ENCODE measurements at places on chromosomes 13 and 19. TPM values are rescaled to one million over a fixed set of nuclear protein-coding genes. Genes with fewer than 3 reads are reported as not detected.

DNA sequence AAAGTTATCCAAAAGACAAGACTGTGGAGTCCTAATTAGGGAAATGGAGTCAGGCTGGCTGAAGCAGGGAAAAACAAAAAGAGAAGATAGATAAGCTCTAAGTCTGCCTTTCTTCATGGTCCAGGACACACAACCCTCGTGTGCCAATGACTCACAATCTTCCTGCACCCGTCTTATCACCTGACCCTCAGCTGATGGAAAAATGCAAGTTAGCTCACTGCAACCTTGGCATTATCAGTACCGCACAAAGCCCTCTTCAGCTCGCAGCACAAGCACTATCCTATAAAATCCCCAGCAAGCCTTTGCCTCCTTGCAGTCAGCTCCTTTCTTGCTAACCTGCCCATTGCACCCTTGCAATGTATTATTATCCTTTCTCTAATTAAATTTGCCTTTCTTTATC, 4.3 kb downstream of the OR7A5 start:
- DNase-seq, result peak; percentile 95

GRIK5 gene
- not detected for total RNA-seq

GRCh38 chr19:38028913-38029510, 122.0 kb downstream of the SIPA1L3 start:
- DNase-seq, result no peak

BRCA2 gene
- 11.4 TPM for total RNA-seq

DNA sequence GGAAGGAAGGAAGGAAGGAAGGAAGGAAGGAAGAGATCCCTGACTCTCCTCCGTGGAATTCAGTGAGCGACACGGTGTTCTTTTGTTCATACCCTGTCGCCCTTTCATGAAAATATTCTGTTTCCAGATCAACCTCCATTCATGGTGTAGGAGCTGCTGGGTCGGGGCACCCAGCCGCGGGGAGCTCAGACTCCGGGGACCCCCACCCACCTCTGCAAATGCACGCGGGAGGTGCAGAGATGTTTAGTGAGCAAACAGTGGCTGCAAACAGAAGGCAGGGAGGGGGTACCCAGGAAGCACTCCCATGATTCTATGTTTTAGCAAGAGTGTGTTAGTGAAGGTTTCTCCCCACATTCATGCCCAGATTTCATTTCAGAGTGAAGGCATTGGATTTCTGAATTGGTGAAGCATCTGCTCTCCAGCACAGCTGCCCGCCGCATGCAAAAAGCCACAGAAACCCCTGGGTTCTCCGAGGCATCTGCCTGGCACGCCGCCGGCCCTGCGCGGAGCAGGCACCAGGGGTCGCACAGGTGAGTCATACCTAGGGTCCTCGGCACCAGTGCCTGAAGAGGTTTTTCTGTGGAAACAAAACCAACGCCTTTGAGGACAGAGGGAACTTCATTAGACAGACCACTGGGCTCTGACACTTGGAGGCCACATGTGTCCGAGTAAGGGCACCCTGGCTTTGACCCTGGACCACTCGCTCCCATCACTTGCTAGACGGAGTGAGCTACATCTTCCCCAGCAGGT, 80.6 kb downstream of the ZNF557 start:
- no peak for DNase-seq

DNA sequence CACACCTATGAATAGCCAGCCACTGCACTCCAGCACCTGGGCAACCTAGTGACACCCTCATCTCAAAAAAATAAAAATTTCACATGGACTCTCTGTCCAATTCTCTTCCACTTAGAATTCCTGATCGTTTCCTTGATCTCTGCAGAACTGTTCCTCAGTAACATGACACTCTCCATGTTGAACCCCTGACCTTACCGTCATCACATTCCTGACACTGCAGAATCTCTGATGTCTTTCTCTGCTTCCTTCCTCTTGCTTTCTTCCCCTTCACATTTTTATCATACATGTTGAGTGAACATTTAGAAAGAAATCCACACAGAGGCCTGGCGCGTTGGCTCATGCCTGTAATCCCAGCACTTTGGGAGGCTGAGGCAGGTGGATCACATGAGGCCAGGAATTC, 15.0 kb downstream of the ZNF114 start:
- no peak for DNase-seq

DNA sequence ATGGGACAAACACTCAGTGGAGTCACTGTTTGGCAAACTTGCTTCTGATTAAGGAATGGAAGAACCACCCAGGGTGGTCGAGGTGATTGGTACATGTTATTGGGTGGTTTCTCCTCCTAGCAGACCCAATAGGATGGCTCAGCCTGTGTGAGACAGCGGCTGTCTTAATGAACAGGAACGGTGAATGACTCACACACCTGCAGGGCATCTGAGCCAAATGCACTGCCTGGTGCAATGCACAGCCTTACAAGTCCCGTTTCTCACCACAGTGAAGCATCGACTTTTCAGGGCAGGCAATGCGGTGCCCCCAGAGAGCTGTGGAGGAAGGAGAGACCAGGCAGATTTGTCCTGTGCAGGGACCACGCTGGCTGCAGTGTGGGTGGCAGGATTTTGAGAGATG, 238.5 kb downstream of the FGF9 start:
- DNase-seq, result no peak

GRCh38 chr19:34336781-34337271, 28.2 kb upstream of the GPI start:
- peak; percentile 47 for DNase-seq

DNA sequence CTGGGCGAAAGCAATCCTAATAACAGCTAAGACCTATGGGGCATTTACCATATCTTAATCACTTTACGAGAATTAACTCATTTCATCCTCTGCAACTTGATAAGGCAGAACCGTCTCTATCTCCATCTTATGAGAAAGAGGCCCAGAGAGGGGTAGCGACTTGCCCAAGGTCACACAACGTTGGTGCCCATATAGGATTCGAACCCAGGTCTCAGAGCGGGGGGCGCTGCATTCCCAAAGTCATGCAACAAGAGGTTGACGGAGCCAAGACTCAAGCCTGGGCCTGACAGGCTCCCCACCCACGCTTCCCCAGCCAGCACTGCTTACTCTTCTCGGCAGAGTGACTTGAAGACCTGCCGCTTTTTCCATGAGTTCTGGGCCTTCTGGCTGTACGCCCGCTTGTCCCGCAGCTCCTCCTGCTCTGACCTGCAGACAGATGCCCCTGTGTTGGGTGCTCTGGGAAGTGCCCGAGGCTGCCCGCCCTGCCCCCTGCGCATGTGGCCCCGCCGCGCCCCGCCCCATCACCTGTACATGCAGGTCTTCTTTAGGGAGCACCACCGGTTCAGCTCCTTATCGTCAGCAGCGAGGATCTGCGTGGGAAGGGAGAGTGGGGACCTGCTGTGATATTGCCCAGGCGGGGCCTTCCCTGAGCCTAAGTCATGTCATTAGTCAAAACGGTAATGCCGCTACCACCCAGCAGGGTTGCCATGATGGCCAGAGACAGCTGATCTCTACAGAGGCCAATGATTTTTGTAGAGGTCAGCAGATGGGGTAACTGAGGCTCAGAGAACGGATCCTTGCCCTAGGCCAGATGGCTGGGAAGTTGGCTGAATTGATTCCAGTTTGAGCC, 10.8 kb downstream of the KRI1 start:
- DNase-seq, result no peak

DNA sequence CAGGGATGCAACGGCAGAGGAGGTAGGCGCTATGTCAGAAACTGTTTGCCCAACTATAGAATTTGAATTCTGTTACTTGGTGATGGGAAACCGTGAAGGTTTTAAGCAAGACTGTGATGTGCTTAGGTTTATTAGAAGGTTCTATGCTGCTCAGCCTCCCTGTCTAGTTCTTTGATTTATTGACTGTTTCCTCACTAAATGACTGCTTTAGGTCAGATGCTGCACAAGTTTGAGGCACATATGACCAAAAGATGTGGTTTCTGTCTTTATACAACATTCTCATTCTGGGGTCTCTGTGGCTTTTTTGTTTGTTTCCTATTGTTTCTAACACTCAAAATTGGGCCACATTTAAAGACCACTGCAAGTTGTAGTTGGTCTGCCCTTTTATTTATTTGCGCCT, 323.0 kb upstream of the OBI1 start:
- DNase-seq, result no peak

GRCh38 chr19:33482476-33482875, 39.1 kb downstream of the PEPD start:
- DNase-seq, result no peak

DNA sequence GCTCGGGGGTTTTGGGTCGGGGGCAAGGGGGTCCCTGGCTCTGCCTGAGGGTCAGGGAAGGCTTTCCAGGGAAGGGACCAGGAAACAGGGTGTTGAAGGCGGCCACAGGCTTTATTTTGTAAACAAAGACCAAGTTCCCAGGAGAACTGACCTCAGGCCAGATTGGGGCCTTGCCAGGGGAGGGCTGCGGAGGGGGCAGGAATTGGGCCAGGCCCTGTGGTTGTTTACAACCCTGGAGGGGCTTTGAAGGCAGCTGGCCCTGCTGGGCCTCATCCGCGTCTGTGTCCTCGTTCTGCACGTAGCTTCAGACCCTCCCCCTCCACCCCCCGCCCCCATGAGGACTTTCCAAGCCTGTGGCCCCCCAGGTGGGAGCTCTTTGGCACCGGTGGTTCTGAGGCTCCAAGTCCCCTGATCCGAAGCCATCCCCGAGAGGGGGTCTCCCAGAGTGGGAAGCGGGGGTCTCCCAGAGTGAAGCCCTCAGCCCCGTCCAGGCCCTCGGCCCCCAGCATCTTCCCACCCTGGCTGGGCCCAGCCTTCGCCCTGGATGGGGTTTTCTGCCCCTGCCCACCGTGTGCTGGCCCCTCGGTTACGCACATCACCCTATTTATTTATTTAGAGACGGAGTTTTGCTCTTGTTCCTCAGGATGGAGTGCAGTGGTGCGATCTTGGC, 13.5 kb upstream of the BSG start:
- DNase-seq, result no peak

DNA sequence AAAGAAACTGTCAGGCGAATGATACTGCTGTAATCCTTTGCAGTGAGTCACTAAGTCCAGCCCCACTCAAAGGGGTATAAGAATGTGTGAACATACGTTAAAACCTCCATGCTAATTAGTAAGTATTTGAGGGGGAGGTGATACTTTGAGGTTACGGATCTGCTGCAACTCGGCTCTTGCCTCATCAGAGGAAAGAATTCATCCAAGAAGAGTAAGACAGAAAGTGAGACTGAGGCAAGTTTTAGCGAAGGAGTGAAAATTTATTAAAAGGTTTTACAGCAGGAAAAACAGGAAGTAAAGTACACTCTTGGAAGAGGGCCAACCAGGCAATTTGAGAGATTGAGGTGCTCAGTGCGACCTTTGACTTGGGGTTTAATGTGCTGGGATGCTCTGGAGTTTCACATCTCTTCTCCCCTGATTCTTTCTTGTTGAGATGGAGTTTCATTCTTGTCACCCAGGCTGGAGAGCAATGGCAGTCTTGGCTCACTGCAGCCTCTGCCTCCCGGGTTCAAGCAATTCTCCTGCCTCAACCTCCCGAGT, 9.8 kb downstream of the CLEC4M start:
- DNase-seq, result no peak

GTPBP3 gene
- total RNA-seq, result 16.3 TPM

RDH8 gene
- total RNA-seq, result 0.53 TPM

ZNF225 gene
- 4.4 TPM for total RNA-seq

GRCh38 chr13:22427066-22427465, 753.7 kb upstream of the SGCG start:
- no peak for DNase-seq

DNA sequence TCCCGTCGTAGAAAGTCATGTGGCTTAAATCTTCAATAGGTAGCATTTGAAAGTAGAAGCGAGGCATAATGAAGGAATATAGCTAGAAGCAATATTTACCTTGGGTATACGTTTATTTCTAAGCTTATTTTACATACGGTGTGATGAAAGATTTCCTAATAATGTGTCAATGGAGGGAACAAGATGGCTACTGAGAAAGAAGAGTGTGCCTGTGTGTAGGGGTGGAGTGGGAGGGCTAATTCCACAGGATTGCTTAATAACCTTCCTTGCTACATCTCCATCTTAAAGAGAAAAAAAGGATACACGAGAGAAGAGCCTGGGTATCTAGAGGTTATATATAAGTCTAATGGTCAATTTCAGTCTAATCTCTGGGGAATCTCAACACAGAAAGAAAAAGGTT, 2.0 kb downstream of the SPART start:
- peak; percentile 72 for DNase-seq

DNA sequence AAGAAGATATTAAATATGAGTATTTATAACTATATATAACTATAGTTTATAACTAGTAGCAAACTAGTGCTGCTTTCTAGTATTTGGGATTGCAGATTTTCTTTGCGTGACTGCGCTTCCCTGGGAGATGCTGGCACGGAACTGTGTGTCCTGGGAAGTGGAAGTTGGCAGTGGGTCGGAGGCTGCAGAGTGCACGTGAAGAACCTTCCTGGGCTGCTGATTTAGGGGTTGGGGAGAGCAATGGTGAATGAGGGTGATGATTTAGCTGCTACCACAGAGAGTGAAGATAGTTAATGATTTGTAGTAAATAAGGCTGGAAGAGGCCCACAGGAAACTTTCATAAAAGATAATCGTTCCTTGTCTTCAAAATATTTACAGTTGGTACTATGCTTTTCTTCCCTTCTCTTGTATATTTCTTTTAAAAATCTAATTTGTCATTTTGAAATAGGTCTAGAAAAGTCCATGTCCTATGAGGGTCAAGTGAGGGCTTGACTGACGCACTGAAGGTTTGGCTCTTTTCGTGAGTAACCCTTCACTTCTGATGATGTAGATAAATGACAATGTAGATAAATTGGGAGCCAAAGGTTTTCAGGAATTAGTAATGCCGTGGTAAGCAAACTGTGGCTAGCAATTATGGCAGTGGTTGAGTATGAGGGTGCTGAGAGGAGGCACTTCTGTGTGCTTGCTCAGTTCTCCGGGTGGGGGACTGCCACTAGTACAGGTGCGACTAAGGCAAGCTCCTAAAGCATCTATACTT, 3.0 kb upstream of the NAA16 start:
- no peak for DNase-seq

- DNase-seq, result no peak
Measured at GRCh38 chr19:48094129-48094854, 16.3 kb downstream of the PLA2G4C start.

GRCh38 chr13:68984688-68985319, 1122.8 kb upstream of the ATXN8OS start:
- DNase-seq, result no peak

GGN gene
- not detected for total RNA-seq
